ENCODE measurements at places on chromosomes 5 and 9.

DNA sequence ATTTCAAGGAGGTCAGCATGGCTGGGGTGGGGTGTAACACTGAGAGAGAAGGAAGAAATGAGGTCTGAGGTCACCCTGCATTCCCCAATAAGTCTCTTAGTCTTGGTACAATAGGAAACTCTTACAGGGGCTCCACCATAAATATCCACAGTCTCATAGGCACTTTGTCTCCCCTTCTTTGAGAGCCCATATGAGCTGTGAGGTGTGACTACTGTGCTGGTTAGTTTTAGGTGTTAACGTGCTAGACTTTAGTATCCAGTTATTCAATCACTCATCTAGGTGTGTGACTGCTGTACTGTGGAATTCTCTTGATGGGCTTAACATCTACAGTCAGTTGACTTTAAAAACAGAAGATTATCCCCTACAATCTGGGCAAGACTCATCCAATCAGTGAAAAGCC, 378.1 kb upstream of the RFX3 start:
- DNase-seq: no peak

- DNase-seq: no peak
Observed at GRCh38 chr9:122403381-122404000, 32.7 kb downstream of the PTGS1 start.

- no peak for DNase-seq
Observed at GRCh38 chr5:151719228-151720000, 32.7 kb upstream of the SPARC start.

- no peak for DNase-seq
Observed at GRCh38 chr9:3736161-3736560, 210.4 kb upstream of the RFX3 start.

DNA sequence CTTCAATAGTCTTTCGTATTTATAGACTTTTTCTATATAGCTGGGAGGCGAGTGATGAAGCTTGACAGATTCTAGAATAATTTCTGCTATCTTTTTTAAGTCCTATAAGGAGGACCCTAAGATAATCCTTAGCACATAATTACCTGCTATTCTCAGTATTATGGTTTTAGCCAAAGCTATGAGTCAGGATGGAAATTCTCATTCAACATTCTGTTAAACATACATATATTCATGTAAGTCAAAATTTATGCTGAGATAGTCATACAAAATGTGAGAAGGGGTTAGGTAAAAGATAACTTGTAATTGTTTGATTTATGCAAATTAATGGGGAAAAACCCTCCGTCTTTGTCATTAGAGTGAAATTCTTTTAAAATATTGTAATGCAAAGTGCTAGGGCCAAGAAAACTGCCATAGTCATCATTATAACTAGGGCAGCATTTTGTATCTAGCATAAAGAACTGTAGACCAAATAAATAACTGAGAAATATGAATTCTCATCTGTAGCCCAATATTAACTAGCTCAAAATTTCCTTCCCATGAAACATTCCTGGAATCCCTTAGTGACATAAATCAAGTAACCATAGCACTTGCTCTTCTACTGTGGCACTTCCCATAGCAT, 118.5 kb downstream of the MRPS30 start:
- no peak for DNase-seq
